Stimulated activated CD8-positive, alpha-beta memory T cell treated with anti-CD3 and anti-CD28 coated beads, Interleukin-4, amount 100 ng/mL, for 4 hours (primary cell): ENCODE measurements at places on chromosomes 2 and 18.

- no peak for DNase-seq
Observed at GRCh38 chr18:74957588-74958224, 251.2 kb downstream of the PTGR3 start.

DNA sequence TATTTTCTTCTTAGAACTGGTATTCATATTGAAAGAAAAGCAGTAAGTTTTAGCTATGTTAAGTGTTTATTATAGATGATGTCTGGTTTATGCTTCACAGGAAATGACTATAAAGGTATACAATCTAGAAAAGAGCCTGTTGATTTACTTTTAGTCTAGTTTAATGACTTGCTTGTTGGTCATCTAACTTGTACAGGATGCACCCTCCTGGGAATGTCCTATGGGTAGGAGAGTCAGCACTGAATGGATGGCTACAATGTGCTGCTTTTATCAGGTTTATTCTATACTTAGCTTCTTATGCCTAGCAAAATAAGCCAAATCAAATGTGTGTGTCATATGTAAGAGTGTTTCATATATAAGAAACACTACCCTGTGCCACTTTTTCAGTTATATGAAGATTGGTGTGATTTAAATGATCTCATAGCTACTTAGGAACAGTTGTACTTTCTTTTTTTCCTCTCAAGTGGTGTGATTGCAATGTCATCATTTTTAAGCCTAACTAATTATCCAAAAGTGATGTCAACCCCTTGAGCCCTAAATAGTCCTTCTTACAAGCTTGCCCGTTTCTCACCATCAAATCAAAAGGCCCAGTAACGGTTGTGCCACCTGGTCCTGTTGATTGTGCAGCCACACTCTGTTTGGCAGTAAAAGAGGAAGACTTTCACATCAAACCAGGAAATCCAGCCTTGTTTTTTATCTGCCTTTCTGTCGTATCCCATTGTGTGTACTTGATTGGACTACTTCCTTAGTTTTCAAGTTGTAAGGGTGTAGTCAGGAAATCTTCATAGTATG, 176.0 kb downstream of the DIS3L2 start:
- no peak for DNase-seq

DNA sequence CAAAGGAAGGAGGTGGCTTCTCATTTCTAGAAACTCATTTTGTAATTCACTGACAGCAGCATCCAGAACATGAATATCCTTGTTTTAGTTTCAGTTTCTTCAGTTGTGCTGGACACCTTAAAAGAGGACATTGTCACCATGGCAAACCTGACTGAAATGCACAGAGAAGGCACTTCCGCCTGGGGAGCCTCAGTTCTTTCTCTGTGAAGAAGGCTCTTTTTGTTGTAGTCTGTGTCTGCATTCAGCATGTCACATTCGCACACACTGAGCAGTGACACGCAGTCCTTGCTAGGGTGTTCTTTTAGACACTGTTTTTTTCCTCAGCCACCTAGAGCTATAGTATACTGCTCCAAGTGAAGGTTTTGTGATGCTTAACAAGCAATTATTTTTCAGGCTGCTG, 9.5 kb upstream of the RPRM start:
- DNase-seq, result no peak

DNA sequence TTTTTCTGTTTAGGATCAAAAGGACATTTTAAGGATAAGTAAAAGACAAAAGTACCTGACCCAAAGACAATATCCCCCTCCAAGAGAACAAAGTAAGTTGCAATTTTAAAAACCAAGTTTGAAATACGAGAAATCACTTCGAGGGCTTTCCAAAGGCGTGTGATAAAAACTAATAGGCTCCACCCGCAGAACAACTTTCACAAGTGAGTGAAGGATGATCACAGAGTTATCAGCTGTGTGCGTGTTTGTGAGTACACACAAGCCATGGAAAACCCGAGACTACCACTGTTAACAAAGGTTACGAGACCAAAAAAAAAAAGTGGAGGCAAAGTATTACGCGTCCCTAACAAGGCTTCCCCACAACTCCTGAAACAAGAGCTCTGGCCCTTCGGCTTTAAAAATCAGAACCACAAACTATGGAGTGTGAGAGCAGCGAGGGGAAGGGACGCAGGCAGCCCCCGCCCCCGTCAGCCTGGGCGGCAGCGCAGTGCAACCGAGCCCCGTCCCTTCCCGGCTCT, 719 bp downstream of the SMAD2 start:
- no peak for DNase-seq

DNA sequence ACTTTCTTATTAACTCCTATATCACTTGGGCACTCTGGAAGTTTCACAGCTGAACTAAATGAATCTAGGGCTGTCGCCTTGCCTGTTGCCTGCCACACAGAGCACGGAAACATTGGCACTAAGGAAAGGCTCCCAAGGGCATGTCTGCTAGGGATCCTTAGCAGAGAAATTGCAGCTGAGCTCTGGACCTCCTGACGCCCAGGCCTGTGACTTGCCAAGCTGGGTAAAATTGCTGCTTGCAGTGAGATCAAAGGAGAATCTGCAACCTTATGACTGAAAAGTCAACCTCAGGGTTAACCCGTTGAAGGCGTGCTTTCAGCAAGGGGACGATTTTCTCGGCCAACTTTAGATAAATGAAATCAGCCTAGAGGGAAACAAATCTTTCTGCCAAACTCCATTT, 189.8 kb downstream of the NCK2 start:
- no peak for DNase-seq

- DNase-seq, result no peak
Observed at GRCh38 chr18:10805587-10806118, 279.8 kb downstream of the NAPG start.

- DNase-seq, result no peak
Observed at GRCh38 chr2:7165736-7166135, 248.5 kb downstream of the RNF144A start.

- no peak for DNase-seq
Observed at GRCh38 chr2:217086038-217086522, 226.2 kb upstream of the TNP1 start.

GRCh38 chr18:35387152-35387571, 10.0 kb upstream of the ZNF396 start:
- DNase-seq, result no peak

GRCh38 chr18:50177294-50177992, 17.5 kb downstream of the MYO5B start:
- DNase-seq, result no peak

- no peak for DNase-seq
Observed at GRCh38 chr2:21642647-21643046, 518.9 kb downstream of the TDRD15 start.

DNA sequence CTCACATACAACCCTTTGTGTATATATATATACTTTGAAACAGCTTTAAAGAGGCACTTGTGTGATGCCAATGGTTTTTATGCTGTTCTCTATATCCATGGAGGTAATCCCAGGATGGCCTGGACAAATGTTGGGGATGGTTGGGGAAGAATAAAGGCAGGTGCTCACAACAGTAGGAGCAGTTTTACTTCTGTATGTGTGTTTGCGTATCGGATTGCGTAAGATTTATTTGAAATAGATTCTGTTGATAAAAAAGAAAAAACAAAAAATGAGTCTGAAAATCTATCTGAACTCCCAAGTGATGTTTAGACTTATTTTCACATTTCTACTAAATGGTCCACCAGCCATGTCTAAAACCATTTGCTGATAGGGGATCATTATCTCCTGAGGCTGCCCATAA, 29.3 kb downstream of the MRPL19 start:
- no peak for DNase-seq

- no peak for DNase-seq
Observed at GRCh38 chr2:37421686-37422085, 77.3 kb downstream of the QPCT start.

DNA sequence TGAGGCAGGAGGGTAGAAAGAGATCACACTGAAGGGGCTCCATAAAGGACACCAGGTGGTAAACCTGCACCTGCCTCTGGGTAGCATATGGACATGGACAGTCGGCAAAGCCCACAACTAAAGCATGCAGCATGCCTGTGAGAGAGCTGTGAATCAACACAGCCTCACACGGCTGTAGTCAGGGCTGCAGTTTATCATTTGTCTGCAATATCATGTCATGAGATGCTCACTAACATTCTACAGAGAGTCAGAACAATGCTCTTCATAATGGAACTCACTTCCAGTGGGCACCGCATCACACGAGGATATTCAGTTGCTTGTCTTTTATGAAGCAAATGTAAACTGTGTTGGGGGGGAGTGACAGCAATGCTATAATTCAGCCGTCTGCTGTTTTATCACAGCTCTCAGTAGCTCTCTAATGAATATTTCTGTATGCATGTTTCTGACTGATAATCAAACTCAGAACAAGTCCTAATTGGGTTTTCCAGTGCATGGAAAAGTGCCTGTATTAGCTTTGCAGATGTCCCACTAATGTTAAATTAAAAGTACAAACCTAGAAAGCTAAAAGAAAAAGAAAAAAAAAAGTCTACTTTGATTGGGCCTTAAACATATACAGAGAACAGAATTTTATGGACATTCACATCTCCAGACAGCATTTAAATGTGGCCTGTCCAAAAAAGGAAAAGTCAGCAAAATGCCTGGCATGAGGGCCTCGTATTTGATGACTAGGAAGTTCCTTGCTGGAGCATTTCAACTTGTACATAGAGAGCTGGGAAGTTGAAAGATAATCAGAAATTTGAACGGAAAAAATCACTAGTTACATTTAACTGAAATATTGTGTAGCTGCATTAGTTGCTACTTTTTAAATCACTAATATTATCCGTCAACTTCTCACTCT, 406.1 kb upstream of the SOX11 start:
- DNase-seq, result no peak

DNA sequence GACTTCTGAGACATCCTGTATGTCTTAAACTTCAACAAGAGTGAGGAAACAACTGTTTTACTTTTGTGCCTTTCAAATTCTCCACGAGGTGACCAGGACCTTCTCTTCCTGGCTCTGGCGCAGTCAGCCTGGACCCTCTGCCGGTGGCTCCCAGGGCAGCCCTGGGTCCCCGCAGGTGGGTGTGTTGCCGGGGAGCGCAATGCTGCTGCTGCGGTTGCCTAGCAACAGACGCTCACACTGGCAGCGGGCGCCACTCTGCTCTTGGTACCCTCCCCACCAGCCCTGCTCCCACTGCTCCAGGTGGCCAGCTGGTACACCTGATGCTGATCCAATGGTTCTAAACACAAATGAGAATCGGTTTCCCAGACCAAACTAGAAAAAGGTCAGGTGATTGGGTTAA, 58.7 kb downstream of the GNAL start:
- no peak for DNase-seq

DNA sequence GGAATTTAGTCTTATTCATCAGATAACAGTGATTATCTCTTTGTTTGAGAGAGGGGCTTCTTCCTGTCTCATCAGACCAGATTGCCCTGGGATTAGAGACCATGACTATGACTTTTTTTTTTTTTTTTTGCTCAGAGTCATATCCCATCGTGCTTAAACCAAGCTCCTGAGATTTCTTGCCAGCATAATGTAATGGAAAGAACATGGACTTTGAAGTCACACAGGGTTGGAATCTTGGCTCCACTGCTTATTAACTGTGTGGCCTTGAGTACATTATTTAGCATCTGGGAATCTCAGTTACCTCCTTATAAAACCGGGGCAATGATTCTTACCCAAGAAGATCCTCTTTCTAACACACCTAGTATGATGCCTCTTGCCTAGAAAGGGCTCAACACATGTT, 268.3 kb downstream of the DYSF start:
- DNase-seq, result no peak
